ENCODE measurements at places on chromosomes 7 and 10.
A peak's percentile ranks its signal among the peaks of the same experiment; 100 is the strongest.

DNA sequence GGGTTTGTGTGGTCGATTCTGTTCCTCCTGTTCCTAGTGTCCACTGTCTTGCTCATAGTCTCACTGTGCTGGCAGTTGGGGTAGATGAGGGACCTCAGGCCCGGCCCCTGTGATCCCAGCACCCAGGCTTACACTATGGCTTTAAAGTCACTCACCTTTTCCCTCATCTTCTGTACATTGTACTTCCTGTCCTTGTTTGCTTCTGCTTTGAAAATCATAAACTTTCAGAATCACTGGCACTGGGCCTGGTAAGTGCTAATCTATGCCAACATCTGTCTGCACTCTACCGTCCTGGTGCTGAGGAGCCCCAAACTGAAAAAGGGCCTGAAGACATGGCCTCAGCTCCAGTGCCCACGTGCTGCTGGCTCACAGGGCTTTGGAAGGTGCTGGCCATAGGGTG lies 5.7 kb upstream of the TAS2R60 start:
- peak; percentile 76 for DNase-seq

DNA sequence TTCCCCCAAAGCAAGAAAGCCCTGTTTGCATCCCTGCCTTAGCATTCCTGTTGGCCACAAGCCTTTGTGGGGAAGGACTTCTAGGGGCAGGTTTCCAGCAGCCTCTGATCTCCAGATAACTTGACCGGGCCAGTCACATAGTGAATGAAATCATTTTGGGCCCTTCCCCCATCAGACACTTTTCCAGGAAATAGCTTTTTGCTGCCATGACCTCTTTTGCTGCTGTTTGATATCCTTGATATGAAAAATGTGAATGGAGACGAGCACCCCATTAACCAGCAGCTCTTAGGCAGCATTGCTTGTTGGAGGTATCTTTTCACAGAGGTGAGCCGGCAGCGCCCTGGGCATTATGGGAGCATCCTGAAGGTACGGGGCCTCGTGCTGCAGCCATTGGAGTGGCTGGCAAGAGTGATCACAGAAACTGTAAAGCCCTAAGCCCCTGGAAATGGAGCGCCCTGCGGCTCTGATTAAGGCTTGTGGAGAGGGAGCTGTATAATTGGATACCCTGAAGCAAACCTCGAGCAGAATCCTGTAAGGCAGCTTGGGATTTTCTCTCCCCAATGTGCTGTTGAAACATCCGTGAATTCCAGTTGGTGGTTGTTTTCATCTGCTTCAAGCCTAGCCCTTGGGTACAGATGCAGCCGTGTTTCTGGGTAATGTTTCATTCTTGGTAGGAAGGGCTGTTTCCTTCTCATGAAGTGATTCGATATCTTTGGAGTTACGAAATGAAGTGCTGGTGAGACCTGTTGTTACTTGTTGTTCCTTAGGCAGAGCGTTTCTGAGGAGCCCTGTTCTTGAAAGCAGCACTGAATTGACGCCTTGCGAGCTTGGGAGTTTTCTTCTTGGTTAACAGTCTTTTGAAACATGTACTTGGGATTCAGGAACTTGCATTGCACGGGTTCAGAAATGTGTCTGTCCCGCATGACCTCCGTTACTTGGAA lies 179.0 kb downstream of the PTEN start:
- peak; percentile 64 for DNase-seq

DNA sequence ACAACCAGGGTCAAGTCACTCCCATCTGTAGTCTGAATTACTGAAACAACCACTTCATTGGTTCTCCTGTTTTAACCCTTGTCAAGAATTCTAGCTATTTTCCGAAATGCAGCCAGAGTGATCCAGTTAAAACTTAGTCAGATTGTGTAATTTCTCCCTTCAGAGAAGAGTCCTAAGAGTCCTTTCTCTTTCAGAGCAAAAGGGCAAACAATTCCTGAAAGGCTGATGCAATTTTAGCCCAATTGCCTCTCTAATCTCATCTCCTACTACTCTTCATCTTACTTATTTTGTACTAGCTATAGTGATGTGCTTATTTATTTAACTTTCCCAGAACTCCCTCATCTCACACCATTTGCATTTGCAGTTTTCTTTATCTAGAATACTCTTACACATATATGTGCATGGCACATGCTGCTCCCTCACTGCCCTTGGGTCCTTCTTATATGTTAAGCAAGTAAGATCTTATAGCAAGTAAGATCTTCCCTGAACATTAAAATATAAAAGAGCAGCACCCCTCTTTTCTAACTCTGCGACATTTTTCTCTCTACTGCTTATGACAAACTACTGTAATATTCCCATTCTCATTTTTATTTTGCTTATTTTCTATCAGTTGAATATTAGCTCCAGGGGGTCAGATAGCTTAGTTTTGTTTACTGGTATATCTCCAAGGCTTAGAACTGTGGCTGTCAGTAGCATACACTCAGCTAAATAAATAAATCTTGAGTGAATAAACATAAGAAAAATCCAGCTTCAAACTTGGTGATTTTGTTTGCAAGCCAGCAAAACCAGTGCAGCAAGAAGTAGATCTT lies 44.6 kb downstream of the HGF start:
- no peak for DNase-seq

DNA sequence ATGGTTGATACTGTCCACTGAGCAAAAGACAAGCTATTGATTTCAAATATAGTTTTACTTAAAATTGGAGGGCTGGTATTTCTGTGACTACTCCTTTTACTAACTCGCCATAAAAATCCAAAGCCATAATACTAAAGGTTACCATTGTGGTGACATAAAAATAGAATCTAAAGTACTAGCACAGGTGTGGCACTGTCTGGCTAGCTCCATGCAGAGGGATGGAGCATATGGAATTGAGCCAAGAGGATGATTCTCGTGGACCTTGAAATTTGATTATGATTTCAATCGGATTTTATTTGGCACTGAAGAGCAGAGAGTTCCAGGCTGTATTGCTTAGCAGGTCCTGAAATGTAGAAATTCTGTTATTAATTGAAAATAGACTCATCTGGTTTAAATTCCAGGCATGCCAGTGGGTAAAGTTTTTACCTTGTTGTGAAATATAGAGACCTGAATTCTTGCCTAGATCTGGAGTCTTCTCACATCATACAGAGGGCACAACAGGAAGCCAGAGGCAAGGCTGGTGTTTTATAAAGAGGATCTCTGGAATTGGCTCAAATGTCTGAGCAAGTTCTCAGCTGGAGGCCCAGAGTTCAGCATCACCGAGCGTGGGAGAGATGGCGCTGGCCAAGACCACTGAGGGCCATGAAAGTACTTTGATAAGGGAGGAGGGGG lies 29.9 kb upstream of the DLD start:
- DNase-seq = no peak

GRCh38 chr7:84384417-84384816 lies 189.8 kb upstream of the SEMA3A start:
- DNase-seq = no peak

DNA sequence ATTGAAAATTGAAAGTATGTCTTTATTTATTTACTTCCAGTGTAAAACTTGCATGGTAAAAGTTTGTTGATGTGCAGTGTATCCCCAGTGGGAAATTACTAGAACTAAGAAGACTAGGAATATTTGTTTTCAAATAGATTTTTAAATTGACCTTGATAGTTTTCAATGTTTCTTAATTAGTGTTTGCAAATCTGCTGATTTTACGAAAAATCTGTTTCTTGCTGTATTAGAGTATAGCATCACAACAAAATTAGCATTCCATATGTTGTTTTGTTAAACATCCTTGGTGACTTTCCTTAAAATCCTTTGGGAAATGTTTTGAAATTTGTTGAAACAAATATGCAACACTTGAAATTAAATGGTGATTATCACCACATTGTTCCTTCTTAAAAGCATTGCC lies 425.9 kb downstream of the SUGCT start:
- DNase-seq = no peak

GRCh38 chr10:133358925-133359310 lies 1.1 kb upstream of the FUOM start:
- DNase-seq = no peak

DNA sequence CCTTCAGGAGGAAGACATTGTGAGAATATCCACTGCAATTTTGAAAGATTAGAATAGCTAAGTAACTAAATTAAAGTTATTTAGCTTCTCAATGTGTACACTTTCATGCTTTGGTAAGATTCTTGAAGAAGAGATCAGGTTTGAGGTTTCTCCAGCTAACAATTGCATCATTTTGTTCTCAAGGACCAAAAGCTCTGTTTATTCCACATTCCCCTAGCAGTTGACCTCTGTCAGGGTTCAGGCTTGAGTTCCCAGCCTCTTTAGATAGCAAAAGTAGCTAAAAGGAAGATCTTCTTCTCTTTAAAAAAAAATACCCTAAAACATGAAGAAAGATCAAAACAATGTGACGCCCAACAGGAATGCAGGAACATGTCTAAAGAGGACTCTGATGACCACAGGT lies 179.4 kb upstream of the IGFBP3 start:
- no peak for DNase-seq

DNA sequence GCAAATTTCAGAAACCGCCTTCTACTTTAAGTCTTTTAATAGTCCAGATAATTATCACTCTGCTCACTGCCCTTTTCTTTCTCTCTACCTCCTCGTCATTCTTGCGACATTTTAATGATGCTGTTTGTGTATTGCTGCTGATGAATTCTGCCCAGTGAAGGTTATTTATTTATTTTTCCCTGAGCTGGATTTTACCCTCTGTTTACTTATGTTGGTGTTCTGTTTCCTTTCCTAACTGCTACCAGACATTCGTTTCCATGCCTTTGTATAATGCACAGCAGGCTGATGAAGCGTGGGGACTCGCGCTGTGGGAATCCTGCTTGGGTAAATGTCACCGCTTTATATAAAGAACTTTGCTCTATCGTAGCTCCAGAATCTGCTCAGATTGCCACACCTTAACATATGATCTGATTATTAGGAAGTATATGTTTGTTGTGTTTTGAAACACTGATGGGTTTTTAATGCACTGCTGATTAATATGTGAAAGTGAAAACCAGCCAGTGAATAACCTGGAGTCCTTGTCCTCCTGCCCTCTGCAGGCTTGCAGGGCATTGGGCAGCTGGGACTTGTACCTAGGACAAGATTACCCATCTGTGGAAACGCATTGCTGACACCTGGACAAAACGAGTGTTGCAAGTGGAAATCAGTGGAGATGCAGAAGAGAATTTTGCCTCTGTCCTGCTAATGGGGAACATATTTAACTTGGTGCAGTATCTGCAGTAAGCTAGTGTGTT lies 291.5 kb downstream of the SDK1 start:
- no peak for DNase-seq

DNA sequence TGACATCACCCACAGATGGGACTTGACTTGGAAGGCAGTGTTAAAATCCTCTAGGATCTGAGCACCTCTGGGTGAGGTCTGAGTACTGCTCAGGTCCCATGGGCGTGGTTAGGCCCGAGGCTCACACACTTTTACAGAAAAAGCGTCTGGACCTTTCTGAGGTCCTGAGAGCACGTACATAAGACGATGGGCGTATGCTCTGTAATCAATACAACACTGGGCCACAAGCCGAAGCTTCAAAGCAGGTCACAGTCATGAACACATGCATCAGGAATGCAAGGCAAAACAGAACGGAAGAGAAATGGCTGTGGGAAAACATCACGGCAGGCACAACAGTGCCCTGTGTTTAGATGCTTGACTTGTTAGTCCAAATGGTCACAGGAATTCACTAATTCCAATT lies 112.2 kb downstream of the LARP4B start:
- DNase-seq = no peak

GRCh38 chr7:12754179-12754578 lies 66.7 kb downstream of the ARL4A start:
- DNase-seq = no peak

- DNase-seq = no peak
These were observed 15.9 kb downstream of the LRRC27 start for GRCh38 chr10:132347931-132348267.

DNA sequence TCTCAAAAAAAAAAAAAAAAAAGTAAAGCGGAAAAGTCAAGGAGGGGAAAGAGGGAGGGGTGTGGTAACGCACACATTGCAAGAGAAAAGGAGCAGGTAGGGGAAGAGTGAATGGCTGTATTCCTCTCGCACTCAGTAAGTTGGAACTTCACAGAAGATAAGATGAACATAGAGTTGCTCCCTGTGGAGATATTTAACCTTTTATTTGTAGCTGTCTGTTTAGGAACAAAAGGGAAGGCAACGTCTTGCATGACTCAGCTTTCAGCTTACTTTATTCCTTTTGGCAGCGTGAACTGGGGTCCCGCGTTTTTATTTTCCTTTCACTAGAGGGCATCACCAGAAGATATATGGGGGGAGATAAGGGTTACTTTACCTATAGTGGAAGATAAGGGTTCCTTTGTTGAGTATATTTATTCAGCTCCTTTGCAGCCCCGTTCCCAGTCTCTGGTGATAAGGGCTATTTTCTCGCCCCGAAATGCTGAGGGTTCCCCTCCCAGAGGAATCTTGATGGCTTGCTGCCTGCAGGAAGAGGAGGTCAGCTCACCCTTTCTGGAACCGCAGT lies 78.5 kb downstream of the APBB1IP start:
- DNase-seq = no peak

DNA sequence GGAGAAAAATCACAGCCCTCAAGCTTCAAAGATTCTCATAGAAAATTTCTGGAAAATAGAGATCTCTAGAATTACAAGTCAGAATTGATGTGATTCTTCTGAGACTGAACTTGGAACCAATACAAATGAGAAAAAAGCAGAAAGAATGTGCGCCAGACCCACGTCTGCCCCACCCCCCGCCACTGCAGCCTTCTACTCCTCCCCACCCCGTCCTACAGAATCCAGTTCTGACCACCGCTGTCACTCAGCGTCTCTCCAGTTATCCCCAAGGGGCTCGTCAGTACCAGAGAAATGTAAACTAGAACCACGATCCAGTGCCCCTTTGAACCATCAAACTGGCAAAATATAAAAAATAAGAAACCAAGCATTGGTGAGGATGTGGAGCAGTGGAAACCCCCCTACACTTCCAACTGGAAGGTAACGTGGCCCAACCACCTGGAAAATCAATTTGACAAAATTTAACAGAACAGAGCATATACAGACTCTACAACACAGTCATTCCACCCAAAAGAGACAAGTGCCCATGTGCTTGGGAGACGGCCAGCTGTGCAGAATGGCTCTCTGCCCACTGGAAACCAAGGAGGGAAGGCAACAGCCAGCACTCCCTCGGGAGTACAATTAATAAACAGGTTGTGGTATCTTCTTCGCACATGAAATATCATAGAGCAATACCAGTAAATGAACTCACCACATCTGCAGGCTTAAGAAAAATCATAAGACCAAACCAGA lies 397.9 kb downstream of the TNS3 start:
- no peak for DNase-seq

DNA sequence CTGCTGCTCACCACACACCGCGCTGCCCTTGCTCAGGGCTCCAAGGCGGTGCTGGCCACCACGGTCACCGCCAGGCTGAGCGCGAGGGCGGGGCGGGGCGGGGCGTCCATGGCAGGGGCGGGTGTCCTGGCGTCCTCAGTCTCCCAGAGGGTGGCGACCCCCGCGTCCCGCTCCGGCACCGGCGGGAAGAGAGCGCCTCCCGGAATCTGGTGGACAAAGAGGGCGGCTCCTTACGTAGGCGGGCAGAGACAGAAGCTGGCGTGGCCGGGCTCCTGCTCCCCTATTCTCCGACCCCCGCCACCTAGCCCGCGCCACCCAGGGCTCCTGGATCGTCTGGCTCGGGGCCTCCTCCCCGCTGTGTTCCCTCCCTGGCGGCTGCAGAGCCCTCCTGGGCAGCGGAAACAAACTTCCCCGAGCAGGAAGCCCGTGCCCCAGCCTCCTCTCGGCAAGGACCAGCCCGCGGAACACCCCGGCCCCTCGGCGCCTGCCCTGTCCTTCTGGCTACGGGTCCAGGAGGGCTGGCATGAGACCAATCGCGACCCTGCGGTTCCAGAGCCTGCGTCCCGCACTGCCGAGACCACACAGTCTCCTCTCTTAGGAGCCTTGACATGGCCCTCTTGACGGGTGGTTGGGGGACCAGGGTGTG lies 133.8 kb upstream of the ZNF92 start:
- DNase-seq = peak; percentile 9

Measured in hematopoietic multipotent progenitor cell treated with erythropoietin and hydrocortisone succinate and interleukin-3 and kit ligand, for 6 days (in vitro differentiated cells).